Activated naive CD4-positive, alpha-beta T cell (primary cell): ENCODE measurements at places on chromosomes 1 and 21.
A peak's percentile ranks its signal among the peaks of the same experiment; 100 is the strongest.

DNA sequence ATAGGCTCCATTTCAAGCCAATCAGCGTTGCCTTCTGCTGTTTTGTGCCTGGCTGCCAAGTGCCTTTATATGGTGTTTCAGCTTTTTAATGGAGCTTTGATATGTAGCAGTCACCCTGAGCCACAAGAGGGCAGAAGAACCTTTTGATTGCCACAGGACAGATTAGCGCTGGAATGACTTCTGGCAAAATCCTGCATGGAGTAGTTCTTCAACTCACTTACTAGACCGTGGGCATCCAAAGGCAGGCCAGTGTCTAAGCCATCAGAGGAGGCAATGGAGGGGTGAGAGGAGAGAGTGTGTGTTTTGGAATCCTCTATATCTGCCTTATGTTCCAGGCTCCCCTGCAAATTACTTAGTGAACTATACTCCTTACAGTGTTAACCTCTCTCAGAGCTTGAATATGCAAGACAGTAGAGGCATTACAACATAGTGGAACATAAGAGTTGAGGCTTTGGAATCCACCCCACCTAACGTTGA lies 56.2 kb downstream of the ST3GAL3 start:
- no peak for DNase-seq

DNA sequence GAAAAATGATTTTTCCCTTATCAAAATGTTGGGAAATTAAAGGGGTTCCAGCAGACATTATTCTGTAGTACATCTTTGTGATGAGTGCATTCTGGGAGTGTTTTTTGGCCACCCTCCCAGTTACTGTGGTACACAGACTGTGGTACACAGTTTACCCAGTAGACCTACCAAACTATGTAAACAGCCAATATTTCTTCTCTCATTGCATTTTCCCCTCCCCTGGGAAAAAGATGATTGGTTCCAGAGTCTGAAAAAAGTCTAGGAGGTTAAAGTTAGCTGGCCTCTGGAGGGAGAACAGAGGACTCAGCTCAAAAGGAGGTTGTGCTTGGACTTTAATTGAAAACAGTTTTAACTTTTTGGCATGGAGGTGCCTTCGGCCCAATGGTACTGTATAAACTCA lies 42.5 kb downstream of the PGM1 start:
- DNase-seq = no peak

DNA sequence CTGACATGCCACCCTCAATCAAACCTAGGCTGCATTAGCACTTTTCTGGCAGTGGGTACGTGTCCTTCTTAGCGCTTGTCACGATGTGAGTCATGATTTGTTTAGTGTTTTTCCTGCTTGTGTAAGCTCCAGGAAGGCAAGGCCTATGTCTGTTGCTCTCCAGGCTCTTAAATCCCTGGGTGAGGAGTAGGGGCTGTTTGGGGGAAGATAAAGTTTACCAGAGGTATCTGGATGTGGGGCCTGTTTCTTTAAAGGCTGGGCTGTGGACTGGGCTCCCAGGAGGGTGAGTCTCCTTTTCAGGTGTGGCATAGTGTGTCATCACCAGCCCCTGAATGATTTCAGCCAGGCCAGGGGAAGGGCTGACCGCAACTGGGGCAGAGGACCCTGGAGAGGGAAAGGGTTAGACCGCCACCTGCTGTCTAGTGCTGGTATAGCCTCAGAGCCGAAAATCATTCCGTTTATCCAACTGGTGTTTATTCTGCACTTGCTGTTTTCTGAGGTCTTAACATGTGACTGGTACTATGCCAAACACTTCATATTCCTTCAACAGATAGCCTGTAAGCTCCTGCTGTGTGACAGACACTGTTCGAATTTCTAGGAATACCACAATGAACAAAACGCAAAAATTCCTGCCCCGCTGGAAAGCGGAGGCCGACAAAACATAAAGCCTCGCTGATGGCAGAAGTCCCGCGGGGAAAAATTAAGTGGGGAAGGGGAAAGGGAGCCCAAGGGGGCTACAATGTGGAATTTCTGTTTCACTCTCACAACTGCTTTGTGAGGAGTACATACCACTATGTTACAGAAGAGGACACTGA lies 9.7 kb downstream of the SERINC2 start:
- peak; percentile 12 for DNase-seq

DNA sequence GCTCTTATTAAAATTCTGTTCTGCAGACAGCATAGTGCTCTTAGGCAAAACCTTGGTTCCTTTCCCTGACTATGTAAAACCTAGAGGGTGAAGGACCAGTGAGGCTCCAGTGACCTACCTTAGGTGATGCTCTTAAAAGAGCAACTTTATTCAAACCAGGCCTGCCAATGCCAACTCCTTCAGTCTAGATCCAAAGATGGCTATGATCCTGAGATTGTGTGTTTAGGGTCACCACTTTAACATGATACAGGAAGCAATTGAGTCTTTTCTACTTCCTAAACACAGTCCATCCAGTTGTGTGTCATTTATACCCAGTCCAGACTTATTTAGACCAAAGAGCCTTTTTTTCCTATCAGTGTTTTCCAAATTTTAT lies 10.8 kb downstream of the MCL1 start:
- no peak for DNase-seq

GRCh38 chr1:240538776-240539430 lies 73.1 kb downstream of the GREM2 start:
- DNase-seq = no peak

GRCh38 chr21:15367061-15367626 lies 302.3 kb upstream of the NRIP1 start:
- DNase-seq = no peak

- no peak for DNase-seq
Measured at GRCh38 chr1:99969260-99969728, 502 bp upstream of the SLC35A3 start.

DNA sequence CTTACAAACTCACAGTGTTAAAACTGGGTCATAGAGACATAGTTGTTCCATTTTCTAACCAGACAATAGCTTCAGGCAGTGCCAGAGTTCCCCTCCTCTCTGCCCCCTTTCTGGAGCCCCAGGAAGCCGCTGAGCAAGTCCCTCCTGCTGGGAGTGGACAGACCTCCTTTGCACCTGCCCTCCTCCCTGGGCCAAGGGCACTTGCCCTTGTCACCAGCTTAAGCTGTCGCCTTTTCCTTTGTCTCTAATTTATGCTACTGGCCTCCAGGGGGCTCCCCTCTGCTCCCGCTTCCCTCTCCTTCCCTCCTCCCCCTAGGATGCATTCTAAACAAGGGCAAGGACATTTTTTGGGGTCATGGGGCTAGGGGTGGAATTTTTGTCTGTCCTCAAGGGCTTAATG lies 182.4 kb downstream of the MIS18A start:
- DNase-seq = no peak

DNA sequence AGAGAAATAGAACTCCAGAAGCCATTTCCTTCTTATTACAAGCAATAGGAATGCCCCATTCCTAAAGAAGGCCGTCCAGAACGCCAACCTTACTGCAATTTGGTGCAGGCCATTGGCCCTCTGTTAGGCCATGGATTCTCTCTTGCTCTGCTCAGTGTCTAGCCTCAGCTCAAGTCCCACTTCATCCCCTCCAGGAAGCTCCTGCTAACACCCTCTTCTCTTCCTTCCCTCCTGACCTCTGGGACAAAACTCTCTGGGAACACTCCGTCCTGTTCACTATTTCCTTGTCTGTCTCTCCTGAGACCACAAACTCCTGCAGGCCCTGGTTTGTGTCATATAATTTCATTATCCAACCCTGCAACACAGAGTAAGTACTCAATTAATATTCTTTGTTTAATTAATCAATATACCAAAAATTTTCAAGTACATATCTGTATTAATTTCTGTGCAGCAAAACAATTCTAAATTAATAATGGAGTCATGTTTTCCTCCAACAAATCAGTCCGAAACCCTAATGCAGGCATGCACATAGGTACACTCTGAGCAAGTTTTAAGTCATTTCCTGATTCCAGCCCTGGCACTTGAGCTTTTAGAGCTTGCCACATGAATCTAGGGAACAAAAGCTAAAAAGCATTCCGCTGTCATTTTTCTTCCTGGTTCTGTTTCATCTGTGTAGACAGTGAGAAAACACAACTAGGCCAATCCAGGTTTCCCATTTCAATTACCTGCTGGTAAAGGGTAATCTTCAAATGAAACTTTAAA lies 245.3 kb downstream of the SETD4 start:
- no peak for DNase-seq

DNA sequence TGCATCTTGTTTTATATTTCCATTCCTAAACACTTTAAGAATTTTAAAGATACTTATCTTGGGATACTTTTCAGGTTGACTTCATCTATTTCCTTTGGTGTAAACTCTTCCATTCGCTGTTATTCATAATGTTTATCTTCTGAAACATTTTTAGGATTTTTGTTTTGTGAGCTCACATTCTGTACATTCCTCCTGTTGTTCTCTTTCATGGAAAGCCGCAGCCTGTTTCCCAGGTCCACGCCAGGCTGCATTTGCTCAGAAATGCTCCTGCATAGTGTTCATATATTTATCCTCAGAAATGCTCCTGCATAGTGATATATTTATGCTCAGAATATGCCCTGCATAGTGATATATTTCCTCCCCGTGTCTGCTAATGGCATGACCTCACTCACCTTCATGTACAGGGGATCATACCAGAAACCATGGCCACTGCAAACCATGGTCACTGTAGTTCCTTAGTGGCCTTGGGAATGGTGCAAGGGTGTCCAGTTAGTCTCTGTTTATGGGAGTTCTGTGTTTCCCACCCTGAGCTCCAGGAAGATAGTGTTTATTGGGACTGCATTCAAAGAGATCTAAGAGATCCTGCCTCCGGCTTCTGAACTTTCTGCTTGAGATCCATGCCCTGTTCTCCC lies 153.9 kb upstream of the GREM2 start:
- no peak for DNase-seq

DNA sequence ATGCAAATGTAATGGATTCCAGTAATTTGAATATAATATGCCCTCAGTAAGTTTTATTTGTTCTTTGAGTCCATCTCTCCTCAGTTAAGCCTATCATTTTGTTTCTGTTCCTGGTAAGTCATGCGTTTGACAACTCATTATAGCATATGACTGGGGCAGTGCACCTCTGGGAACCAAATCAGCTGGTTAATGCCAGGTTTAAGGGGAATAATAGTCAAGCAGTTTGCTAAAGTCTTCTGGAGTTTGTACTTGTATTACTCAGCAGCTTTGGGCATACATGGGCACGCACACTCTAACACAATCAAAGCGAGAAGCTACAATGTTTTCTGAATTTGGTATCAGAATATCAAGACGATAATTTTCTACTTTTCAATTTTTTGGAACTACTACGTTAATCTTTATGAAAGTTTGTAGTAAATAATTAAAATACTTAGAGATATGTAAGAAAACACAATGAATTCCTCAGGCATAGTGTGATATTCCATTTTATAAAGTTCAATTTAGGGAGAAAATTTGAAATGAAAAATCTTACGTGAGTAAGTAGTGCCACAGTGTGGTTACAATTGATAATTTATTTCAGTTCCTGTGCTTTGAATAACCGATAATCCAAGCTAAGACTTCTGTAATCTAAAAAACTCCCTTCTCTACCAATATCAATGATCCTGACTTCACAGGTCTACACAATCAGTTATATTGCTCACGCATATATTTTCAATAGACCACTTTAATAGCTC lies 43.8 kb upstream of the KCTD3 start:
- no peak for DNase-seq

- no peak for DNase-seq
Measured at GRCh38 chr21:41852929-41853320, 26.2 kb downstream of the PRDM15 start.

DNA sequence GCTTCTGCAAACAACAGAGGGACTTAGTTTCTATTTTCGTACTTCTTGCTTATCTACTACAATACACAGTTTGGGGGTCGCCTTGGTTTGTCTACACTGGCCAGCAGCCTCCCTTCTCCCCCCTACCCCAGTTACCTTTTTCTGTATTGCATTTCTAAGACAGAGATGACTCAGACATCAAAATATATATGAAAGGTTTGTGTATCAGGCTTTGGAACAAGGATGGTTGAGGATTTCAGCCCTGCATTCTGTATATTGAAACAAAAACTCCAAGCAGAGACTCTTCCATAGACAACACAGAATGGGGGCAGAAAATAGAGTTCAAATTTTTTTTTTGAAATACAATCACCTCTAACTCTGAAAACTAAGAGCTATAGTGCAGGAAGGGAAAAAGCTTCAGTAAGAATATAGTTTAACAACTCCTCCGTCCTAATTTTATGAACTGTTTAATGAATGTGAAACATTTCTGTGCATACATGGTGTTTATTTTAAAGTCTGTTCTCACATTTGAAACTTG lies 1.9 kb downstream of the SAMD13 start:
- no peak for DNase-seq

GRCh38 chr1:47810964-47811682 lies 186.1 kb downstream of the TRABD2B start:
- no peak for DNase-seq

- no peak for DNase-seq
Measured at GRCh38 chr1:97832481-97832880, 88.4 kb downstream of the DPYD start.
